Stimulated activated CD8-positive, alpha-beta memory T cell treated with anti-CD3 and anti-CD28 coated beads, Interleukin-4, amount 100 ng/mL, for 4 hours (primary cell): ENCODE measurements at places on chromosomes 1 and 21.

- DNase-seq: no peak
Measured at GRCh38 chr1:32695098-32695904, 7.3 kb downstream of the SYNC start.

DNA sequence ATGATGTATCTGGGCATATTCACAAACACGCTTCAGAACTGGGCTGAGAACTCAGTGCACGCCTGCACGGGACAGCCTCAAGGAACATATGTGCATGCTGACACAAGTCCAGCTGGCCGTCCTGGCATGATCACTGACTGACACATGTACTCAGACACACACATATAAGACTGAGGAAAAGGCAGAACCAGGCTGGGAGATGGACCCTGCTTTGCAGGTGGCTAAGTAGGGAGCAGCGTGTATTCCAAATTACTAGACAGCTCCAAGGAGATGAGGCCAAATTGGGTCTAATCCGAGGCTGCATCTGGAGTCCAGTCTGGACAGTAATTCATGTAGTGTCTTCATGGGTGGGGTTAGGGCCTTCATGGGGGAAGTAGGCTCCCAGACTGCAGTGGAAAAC lies 41.4 kb upstream of the GJB5 start:
- DNase-seq: no peak

DNA sequence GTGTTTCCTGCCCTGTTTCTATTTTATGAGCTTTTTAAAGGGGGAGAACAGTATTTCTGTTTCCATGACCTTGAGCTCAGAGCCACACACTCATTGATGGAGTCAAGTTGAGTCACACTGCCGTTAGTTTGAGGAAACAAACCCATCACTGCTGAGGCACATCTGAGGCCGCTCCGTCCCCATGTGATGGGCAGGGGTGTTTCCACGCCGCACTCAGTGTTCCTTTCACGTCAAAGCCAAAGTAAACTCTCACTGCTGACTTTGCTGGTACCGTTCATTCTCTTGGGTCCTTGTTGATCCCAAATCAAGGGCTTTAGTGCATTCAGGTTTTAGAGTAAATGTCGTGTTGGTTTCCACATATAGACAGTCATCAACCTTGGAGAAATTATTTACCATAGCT lies 48.8 kb downstream of the PKNOX1 start:
- DNase-seq: no peak

DNA sequence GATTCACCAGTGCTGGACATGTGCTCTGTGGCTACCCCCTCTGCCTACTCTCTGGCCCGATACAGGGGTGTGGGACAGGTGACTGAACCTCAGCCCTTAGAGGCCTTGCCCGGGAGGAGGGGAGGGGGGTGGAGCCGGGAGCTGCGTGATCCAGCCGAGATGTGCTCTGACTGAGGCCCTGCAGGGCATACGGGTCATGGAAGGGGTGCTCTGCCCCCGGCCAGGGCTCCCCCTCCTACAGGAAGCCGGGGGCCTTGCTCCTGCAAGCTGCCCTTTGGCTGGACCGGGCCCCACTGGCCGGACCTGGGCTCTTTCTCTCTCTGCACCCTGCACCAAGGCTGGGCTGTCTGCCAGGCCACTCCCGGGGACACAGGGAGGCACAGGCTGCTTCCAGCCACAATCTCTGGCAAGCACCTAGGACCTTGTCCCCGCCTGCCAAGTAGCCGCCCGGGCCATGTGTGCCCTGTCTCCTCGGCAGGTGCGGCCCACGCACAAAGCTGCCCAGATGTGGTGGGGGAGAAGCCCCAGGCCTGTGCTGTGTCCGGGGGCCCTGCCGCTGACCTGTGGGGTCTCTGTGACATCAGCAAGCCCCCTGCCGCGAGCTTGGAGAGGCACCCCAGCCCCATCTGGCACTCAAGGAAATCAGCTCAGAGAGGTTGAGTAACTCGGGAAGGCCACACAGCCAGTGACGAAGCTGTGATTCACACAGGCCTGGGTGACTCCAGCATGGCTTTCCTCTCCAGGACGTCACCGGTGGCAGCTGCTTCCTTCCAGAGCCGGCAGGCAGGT lies 1.5 kb downstream of the SCNN1D start:
- DNase-seq: no peak

GRCh38 chr1:172708452-172708851 lies 49.5 kb downstream of the FASLG start:
- peak; percentile 27 for DNase-seq

GRCh38 chr21:42370894-42371654 lies 4.7 kb upstream of the TFF1 start:
- DNase-seq: no peak

DNA sequence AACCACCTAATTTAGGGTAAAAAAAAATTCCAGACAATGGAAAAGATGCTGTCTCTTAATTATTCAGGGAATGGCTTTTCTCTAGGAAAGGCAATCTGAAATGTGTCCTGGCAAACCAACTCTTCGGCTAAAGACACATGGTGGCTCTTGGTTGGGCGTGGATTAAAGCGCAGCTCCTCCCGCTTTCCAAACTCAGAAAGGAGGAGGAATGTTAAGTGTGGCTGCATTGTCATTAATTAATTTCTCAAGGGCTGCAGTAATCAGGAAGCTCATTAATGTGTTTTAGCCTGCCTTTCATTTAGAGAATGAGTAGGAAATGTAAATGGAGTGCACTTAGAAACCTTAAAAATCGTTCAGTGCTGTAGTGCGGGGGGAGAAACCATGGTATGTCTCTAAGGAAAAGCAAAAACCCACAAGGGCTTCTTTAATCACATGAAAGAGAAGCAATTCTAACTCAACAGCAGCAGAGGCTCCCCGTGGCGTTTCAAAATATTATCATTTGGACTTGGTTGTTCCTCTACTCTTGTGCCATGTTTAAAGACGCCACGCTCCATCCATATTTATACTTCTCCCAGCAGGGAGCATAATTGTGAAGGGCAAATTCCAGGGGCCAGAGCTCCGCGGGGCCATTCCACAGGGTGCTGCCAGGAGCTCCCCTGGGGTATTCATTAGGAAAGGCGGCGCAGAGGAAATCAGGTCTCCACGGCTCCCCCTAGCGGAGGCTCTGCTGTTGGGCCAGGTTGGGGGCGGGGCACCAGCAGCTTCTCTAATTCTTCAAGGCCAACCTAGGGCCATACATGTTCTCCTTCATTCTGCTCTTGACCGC lies 91.9 kb upstream of the SSX2IP start:
- peak; percentile 63 for DNase-seq

DNA sequence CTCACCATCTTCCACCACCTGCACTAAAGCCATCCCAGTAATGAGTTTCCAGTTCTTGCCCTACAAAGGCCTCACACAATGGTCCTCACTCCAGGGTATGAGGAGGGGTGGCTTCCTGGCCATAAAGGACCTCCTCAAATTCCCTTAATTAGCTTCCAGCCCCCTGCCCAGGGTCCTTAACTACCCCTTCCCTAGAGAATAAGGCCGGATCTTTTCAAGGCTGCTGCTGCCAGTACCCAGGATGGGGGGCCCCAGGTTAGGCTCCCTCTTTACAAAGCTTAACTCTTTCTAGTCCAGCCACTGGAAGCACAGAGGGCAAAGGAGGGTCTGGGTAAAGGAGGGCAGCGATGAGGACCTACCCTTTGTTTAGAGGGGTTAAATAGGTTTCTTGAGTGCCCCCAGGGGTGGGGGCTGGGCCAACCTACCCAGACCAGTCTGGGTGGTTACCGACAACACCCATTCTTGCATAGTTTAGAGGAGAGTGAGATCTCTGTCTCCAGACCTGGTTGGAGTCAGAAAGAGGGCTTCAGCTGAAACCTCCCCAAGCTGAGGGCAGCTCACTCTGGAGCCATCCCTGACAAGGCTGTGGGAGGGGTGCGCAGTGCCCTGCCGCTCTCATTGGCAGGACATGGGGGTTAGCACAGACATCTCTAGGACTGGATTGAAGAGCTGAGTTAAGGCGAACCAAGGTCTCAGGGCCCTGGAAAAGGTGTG lies 7.1 kb downstream of the BLACAT1 start:
- no peak for DNase-seq

DNA sequence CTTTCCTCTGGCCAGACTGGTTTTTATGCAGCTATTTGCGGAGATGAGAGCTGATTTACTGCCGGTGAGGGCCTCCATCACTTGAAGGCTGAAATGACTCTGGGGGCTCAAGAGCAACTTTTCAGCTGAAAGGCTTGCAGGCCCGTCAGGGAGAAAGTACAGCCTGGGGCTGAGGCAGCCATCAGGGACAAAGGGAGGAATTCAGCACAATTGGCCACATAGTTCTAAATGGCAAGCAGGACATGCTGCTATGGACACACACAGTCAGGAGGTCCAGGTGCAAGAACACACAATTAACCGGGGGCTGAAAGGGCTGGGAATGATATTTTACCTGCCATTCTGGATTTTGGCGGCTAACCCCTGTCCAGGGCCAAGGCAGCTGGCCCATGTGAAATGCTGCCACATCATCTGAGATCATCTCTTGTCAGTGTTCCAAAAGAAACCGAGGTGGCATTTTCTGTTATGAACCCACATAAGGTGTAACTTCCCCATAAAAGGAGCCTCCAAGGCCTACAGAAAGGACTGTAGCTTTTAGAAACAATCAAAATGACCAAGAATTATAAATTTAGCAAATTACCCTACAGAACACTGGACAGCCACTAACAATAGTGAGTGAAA lies 58.2 kb downstream of the LMX1A start:
- no peak for DNase-seq

- DNase-seq: no peak
Measured at GRCh38 chr21:39972976-39973770, 105.9 kb downstream of the PCP4 start.

DNA sequence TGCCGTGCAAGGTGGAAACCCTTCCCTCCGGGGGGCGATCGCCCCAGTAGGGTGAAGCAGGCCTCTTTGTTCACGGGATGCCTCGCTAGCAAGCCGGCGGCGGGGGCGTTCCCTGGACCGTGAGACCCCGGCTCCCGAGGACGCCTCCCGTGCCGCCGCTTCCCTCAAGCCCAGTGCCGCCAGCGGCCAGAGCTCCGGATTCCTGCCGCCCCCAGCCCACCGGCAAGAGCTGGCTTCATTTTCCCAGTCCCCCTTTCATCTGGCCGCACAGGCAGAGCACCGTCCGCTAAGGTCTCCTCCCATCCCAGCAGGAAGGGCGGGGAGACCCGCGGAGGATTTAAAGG lies 16.3 kb downstream of the IER5 start:
- DNase-seq: no peak

DNA sequence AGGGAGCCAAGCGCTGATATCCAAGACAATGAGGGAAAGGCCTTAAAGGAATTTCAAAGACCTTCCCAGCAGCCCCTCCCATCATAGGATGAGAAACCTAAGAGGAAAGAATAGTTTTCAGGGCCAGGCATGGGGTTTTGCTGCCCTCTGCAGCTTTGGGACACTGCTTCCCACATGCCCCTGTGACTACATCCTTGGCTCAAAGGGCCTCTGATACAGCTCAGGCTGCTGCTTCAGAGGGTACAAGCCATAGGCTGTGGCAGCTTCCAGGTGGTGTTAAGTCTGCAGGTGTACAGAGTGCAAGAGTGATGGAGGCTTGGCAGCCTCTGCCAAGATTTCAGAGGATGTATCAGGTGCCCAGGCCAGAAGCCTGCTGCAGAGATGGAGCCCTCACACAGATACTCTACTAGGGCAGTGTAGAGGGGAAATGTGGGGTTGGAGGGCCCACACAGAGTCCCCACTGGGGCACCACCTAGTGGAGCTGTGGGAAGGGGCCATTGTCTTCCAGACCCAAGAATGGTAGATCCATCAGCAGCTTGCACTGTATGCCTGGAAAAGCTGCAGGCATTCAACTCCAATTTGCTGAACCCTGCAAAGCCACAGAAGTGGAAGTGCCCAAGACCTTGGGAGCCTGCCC lies 125.8 kb downstream of the SLC45A1 start:
- no peak for DNase-seq

DNA sequence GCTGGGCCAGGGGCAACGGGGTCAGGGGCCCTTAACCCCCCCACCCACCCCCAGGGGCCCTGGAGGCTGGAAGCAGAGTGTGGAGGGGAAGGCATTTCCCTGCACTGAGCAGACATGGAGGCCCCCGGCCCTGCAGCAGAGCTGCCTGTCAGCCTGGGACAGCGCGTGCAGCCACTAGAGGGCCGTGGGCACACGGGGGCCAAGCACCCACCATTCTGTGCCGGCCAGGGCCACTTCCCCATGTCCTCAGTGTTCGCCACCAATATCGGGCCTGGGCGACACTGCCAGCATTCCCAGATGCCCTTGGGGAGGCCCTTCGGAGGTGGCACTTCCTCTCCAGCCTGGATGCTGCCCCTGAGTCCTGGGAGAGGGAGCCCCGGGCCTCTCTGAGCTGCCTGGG lies 23.2 kb upstream of the ARHGEF16 start:
- no peak for DNase-seq

DNA sequence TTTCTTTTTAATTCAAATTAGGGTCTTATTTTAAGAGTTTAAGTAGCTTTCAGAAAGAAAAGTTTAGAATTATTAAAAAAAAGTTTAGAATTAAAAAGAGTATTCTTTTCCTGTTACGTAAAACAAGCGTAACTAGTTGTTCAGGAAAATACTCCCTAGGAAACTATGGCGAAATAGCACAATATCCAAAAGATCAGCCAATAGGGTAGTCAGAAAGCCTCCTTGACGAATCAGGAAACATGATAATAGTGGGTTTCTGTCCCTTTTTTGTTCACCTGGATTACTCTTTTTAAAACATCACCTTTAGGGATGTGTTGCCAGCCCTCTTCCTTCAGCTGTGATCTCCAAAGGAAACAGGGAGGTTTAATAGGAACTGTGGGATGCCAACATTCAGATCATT lies 25.2 kb downstream of the S1PR1 start:
- no peak for DNase-seq

- DNase-seq: no peak
Measured at GRCh38 chr1:171286032-171286705, 27.8 kb upstream of the FMO4 start.

DNA sequence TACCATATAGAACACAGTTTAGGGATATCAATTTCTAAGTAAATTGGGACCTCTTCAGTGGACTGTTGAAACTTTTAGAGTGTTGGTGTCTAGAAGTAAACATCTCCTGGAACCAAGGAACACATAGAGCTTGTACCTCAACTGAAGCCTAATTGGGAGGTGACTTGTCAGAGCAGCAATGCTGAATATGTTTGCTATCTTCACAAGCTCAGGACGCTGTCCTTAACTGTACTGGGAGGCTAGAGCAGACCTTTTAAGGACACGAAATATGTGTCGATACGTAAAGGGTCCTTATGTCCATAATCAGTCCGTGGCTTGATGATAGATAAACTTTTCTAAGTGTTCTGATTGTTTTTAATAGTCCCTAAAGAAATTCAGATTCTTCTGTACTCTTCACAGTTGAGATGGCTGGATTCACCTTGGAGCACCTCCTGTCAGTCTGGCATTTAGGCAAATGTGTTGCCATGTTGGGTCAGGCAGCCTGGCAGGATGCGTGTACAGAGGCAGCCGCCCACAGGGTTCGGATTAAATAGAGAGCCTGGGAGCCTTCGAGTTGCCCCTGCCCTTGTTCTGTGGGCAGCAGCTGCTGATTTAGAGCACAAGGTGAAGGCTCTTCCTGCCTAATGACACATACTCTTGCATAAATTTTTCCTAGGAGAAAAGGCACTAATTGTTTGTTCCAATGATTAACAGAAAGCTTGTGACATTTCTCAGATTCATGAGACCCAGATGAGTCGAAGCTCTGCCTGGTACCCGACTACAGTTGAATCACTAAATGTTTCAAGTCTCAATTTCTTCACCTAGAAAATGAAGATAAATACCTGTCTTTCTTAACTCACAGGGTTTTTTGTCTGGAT lies 3.6 kb downstream of the ACTN2 start:
- no peak for DNase-seq

- no peak for DNase-seq
Measured at GRCh38 chr1:110305900-110306420, 33.2 kb upstream of the RBM15 start.
